ENCODE measurements at places on chromosomes 12 and 14.

- DNase-seq: no peak
Observed at GRCh38 chr12:114408886-114409851, 3.2 kb upstream of the TBX5 start.

- DNase-seq: no peak
Observed at GRCh38 chr14:53953828-53954550, 2.6 kb downstream of the BMP4 start.

DNA sequence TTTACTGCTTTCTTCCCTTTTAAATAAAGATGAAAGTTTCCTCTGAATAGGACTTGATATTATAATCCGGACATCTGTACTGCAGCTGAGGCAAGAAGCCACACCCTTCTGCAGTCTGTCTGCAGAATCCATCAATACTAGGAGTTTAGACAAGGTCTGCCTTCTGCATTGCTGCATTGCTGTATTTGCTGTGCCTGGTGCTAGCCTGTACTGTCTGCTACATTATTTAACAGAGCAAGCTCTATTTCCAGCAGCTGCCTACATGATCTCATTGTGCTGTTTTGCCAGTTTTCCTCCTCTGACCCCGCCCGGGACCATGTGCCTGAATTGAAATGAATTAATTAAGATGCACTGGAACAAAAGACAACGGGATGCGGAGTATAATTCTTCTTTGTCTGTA lies 1.7 kb downstream of the TUBA1A start:
- DNase-seq: no peak

DNA sequence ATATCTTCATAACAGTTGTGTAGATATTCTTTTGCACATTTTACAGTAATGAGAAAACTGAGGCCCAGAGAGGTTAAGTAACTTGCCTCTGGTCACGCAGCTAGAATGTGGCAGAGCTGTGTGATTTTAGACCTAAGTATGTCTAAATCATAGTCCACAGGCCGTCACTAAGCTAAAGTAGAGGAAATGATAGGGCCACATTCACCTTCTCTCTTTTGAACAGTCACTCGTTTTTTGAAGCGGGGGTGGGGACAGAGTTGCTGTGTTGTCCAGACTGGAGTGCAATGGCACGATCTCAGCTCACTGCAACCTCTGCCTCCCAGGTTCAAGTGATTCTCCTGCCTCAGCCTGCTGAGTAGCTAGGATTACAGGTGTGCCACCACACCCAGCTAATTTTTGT lies 68.5 kb downstream of the RASSF3 start:
- no peak for DNase-seq

- DNase-seq: no peak
Observed at GRCh38 chr14:39884091-39884490, 451.9 kb upstream of the FBXO33 start.

- DNase-seq: no peak
Observed at GRCh38 chr14:89486961-89487360, 69.9 kb upstream of the FOXN3 start.

DNA sequence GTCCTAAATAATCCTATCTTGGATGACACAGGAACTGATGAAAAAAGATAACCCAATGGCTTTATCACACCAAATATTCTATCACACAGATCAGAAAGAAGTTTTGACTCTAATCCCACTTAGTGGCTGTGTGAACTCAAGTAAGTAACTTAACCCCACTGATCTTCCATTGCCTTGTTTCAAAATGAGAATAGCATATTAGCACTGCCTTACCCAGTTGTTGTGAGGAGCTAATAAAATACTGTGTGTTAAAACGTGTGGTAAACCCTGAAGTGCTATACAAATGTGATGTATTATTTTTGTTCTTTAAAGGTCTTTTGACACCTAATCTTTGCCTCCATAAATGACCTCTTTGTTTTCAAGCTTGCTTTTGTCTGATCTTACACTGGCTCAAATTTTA lies 60.9 kb upstream of the ARID2 start:
- no peak for DNase-seq

All from CD4-positive, alpha-beta memory T cell (primary cell).